Lower lobe of right lung (tissue), 2 donors: ENCODE measurements at places on chromosomes 2 and 18. TPM values are rescaled to one million over a fixed set of nuclear protein-coding genes. Genes with fewer than 3 reads are reported as not detected.

DNA sequence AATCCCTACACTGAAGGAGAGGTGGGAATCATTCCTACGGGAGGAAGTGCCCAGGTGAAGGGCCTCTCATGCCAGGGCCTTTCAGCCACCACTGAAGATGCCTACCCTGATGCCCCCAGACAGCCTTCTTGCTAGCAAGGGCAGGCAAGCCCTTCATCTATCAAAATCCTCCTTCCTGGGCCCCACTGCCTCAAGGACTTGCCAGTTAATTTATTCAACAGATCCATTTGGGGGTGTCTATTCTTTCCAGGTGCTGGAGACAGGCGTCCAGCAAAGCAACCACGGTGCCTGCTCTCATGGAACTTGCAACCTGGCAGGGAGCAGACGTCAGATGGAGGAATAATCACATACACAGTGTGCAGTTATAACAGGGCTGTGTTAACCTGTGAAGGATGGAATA, 95.5 kb downstream of the GYPC start:
- H3K27ac ChIP-seq: no peak overlapping the region
- no peaks in the 10 kb centered on the region for H3K36me3 ChIP-seq
- no peaks in the 10 kb centered on the region for H3K27me3 ChIP-seq

DNA sequence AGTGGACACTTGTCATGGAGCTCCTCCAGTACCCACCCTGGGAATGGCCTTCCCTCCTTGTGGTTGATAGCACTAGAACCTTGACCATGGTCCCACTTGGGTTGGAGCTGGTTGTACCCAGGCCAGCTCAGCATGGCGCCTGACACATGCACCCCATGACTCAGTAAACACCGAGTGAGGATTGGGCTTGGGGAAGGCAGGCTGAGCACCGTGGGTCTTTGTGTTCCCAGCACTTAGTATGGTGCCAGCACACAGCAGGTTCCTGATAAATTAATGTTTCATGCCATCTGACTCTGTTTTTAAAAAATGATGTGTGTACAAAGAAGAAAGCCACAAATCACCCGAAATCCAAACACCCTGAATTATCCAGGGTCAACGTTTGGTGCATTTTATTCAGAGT, 69.8 kb downstream of the CIB4 start:
- no peak for DNase-seq
- H3K36me3 ChIP-seq: no peaks in the 10 kb centered on the region
- peaks cover 28% of the 10 kb centered on the region for H3K27me3 ChIP-seq
- no peaks in the 10 kb centered on the region for H3K4me1 ChIP-seq

GRCh38 chr2:195642027-195642678, 14.9 kb upstream of the SLC39A10 start:
- DNase-seq: no peak
- H3K27ac ChIP-seq: no peak overlapping the region
- H3K4me1 ChIP-seq: peaks cover 12% of the 10 kb centered on the region
- no peak overlapping the region for H3K4me3 ChIP-seq
- H3K36me3 ChIP-seq: no peaks in the 10 kb centered on the region
- no peaks in the 10 kb centered on the region for H3K27me3 ChIP-seq

DNA sequence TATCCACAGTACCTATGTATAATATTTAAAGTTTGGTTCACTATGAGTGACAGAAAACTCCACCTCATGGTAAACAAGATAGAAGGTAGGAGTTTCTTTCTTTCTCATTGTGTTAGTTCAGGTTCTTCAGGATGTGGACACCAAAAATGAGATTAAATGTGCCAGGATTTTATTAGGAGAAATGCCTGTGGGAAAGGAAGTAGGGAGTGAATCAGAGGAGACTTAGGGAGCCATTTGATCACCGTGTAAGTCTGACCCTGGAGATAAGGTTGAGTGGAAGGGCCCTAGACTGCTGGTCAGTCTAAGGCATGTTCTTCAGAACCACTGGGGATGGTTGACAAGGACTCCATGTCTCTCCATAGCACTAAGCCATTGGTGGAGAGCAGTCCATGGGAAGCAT, 8.1 kb downstream of the AOX1 start:
- H3K27ac ChIP-seq: no peak overlapping the region
- no peaks in the 10 kb centered on the region for H3K4me1 ChIP-seq
- no peaks in the 10 kb centered on the region for H3K27me3 ChIP-seq
- no peak for DNase-seq

DNA sequence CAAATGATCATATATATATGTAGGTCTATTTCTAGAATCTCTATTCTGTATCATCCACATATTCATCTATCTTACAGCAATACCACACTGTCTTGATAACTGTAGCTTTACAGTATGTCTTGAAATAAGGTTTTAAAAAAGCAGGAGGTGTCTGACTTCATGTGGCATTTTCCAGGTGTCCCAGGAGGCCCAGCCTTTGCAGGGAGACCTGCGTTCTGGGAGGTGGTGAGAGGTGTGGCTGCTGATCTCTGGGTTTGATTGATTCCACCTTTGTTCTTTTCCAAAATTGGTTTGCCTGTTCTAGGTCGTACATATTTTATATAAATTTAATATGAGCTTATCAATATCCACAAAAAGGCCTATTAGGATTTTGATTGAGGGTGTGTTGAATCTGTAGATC, 26.6 kb downstream of the DPYSL5 start:
- peaks cover 14% of the 10 kb centered on the region for H3K27me3 ChIP-seq
- no peaks in the 10 kb centered on the region for H3K4me1 ChIP-seq
- no peaks in the 10 kb centered on the region for H3K36me3 ChIP-seq
- no peak for DNase-seq

GRCh38 chr2:62662554-62662953, 43.0 kb upstream of the EHBP1 start:
- H3K4me3 ChIP-seq: no peak overlapping the region
- peak overlapping the region; percentile 10 for H3K27ac ChIP-seq
- H3K4me1 ChIP-seq: peaks cover 45% of the 10 kb centered on the region
- no peaks in the 10 kb centered on the region for H3K27me3 ChIP-seq

DNA sequence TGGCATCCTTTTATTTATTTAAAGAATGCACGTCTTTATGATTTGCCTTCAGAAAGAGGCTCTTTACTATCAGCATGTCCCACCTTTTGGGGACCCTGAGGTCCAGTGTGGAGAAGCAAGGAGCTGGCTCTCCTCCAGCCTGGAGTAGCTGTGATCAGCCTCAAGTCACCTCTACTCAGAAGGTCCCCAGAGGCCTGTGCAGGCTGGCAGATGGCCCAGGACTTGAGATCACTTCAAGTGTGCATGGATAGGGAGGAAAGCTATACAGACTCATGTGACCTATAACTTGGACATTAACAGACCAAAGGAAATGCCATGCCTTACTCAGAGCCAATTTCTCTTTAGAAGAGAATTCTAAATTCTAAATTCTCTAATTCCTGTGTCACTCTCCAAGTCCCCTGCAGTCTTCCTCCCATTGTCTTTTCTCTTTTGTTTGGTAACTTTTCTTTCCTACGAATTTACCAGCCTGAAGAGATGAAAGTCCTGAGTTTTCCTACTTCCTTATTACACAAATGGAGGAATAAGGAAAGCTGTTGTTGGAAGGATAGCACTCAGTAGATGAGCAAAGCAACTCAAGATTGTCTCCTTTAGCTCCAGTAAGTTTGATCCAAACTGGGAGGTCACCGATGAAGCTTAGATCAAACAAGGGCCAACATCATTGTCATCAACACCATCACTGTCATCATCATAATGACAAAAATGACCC, 163.9 kb downstream of the GFPT1 start:
- no peak overlapping the region for H3K27ac ChIP-seq
- no peak for DNase-seq
- peaks cover 27% of the 10 kb centered on the region for H3K4me1 ChIP-seq
- no peaks in the 10 kb centered on the region for H3K27me3 ChIP-seq
- no peak overlapping the region for H3K4me3 ChIP-seq
- H3K36me3 ChIP-seq: no peaks in the 10 kb centered on the region

- H3K4me3 ChIP-seq: no peak overlapping the region
- no peaks in the 10 kb centered on the region for H3K27me3 ChIP-seq
- no peak for DNase-seq
- no peak overlapping the region for H3K27ac ChIP-seq
- H3K36me3 ChIP-seq: peaks cover 18% of the 10 kb centered on the region
These were observed 295.1 kb upstream of the RAB12 start for GRCh38 chr18:8314124-8314523.

- no peaks in the 10 kb centered on the region for H3K27me3 ChIP-seq
- H3K4me3 ChIP-seq: no peak overlapping the region
- no peaks in the 10 kb centered on the region for H3K36me3 ChIP-seq
- no peak overlapping the region for H3K27ac ChIP-seq
- no peaks in the 10 kb centered on the region for H3K4me1 ChIP-seq
- DNase-seq: peak; percentile 21
These were observed 75.0 kb upstream of the ID2 start for GRCh38 chr2:8606649-8607550.

- no peak overlapping the region for H3K27ac ChIP-seq
- H3K27me3 ChIP-seq: no peaks in the 10 kb centered on the region
- no peak for DNase-seq
These were observed 146.7 kb downstream of the PDE1A start for GRCh38 chr2:182280118-182280517.

DNA sequence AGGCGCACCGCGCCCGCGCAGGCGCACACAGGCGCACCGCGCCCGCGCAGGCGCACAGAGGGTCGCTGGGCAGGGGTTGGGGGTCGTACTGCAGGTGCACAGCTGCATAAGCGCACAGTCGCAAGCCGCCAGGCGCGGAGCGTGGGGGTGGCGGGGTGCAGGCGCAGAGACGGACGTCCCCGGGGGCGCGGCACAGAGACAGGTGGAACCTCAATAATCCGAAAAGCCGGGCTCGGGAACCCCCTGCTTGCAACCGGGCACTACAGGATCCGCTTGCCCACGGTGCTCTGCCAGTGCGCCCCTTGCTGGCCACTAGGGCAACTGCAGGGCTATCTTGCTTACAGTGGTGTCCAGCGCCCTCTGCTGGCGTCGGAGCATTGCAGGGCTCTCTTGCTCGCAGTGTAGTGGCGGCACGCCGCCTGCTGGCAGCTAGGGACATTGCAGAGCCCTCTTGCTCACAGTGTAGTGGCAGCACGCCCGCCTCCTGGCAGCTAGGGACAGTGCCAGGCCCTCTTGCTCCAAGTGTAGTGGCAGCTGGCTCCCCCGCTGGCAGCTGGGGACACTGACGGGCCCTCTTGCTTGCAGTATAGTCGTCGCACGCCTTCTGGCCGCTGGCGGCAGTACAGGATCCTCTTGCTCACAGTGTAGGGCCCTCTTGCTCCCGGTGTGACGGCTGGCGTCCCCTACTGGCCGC, 34.9 kb downstream of the FAM110C start:
- no peaks in the 10 kb centered on the region for H3K4me1 ChIP-seq
- DNase-seq: peak; percentile 83
- H3K4me3 ChIP-seq: no peak overlapping the region
- H3K27ac ChIP-seq: no peak overlapping the region

Gene SKA1
- 1.2 TPM for total RNA-seq

Gene AFF3
- total RNA-seq: 57.3 TPM

Gene PEX13
- 25.8 TPM for total RNA-seq

Gene CTNNA2
- total RNA-seq: not detected

Gene CRYGD
- not detected for total RNA-seq
